ENCODE measurements at places on chromosomes 2 and 18.

GRCh38 chr2:105378276-105378840 is 20.5 kb downstream of the FHL2 start:
- no peak for DNase-seq

- DNase-seq: no peak
These were observed 6.1 kb upstream of the GPC1 start for GRCh38 chr2:240429341-240429871.

GRCh38 chr2:46666044-46666679 is 186.8 kb downstream of the TMEM247 start:
- no peak for DNase-seq

GRCh38 chr2:105929516-105929915 is 184.8 kb downstream of the NCK2 start:
- DNase-seq: no peak

GRCh38 chr2:219086196-219086595 is 25.5 kb upstream of the IHH start:
- no peak for DNase-seq

- no peak for DNase-seq
These were observed 51.9 kb upstream of the ZBTB7C start for GRCh38 chr18:48460929-48461583.

- DNase-seq: no peak
These were observed 927.8 kb downstream of the SUCLG1 start for GRCh38 chr2:83531206-83531826.

GRCh38 chr2:84899304-84900204 is 5.9 kb upstream of the TMSB10 start:
- no peak for DNase-seq

GRCh38 chr2:135320465-135321355 is 210.3 kb downstream of the ZRANB3 start:
- no peak for DNase-seq

- DNase-seq: no peak
These were observed 53.1 kb downstream of the ACVR1 start for GRCh38 chr2:157822993-157823392.

- no peak for DNase-seq
These were observed 494.8 kb downstream of the CMPK2 start for GRCh38 chr2:6370753-6371551.

GRCh38 chr18:57784801-57785114 is 18.4 kb downstream of the ATP8B1 start:
- no peak for DNase-seq

- no peak for DNase-seq
These were observed 25.6 kb upstream of the SLC35F6 start for GRCh38 chr2:26738481-26738880.

GRCh38 chr2:33291278-33292013 is 185.0 kb upstream of the RASGRP3 start:
- no peak for DNase-seq

- no peak for DNase-seq
These were observed 13.7 kb upstream of the ST3GAL5 start for GRCh38 chr2:85902496-85902895.

DNA sequence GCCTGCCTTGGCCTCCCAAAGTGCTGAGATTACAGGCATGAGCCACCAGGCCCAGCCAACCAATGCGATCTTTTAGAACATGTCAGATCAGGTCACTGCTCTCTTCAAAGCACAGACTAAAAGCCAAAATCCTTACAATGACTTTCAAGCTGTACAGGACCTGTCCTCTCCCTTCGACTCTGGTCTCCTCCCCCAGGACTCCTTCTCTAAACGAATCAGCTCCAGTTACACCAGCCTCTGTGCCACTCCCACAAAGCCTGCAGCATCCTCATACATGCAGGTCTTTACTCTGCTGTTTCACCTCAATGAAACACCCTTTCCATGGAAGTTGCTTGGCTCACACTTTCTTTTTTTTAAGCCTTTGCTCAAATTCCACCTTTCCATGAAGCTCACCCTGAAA is 436.0 kb downstream of the METTL4 start:
- no peak for DNase-seq

DNA sequence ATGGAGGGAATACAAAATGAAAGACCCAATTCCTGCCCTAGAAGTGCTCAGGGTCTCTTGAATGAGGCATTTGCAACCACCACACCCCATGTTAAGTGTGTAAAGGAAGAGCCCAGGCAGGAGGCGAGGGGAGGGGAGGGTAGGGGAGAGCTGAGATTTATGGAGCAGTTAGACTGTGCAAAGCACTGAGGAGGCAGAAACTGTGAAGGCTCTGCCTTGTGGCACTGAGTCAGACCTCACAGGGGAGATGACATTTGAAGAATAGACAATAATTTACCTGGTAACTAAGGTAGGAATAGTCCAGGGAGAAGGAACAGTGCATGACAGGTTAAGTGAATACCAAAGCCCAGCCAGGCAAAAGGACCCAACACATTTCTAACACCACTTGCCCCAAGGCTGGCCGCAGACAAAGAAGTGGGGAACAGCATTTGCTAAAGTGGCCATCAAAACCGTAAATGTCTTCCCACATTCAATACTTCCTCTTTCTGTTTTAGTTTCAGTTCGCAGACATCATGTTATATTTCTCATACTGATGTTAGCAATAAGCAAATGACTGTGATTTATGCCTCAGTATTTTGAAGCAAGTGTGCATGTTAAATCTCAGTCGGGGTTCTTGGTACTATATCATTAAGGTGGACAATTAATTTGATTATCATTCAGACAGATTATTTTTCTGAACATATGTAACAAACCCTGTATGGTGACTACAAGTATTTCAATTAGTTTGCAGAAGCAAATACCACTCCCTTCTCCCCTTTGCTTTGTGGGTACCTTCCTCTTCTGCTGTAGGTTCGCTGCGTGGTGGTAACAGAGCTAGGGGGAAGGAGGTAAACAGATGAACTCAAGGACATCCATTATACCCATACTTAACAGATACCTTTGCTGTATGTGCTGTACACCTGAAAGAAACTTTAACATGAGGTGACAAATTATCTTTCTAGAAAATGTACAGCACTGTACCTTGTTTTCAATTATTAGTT is 27.5 kb downstream of the CDH20 start:
- no peak for DNase-seq

DNA sequence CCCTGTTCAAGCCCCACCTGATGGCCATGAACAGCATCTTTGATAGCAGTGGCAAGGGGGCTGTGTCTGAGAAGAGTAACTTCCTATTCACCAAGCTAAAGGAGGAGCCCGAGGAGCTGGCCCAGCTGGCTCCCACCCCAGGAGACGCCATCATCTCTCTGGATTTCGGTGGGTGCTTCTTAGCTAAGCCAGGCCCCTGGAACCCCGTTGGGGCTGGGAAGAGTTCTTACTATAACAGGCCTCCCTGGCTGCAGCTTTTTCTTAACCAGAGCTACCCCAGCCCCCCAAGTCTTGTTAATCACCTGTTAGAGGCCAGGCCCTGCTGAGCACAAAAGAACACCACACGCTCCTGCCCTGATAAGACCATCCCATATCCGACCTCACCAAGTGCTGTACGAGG is 79.4 kb downstream of the EPAS1 start:
- DNase-seq: no peak

DNA sequence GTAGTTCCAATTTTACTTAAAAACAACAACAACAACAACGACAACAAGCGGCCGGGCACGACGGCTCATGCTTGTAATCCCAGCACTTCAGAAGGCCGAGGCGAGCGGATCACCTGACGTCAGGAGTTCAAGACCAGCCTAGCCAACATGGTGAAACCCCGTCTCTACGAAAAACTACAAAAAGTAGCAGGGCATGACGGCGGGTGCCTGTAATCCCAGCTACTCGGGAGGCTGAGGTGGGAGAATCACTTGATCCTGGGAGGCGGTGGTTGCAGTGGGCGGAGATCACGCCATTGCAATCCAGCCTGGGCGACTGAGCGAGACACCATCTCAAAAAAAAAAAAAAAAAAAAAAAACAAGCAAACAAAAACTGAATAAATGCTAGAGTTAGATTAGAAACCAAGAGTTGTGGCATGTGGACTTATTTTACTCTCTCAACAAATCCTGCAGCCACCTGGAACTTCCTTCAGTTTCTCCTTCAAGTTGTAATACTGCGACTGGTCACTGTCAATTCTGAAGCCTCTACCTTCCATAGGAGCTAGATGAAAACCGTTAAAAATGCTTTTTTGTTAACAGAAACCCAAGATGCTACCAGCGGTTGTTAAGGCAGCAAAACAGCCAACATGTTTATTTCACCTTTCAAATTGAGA is 1.3 kb downstream of the ATP5F1A start:
- DNase-seq: no peak

GRCh38 chr2:102983786-102984185 is 222.0 kb downstream of the TMEM182 start:
- DNase-seq: no peak

GRCh38 chr2:218732761-218733158 is 22.1 kb downstream of the TTLL4 start:
- no peak for DNase-seq

GRCh38 chr2:179412112-179412511 is 147.5 kb upstream of the SESTD1 start:
- DNase-seq: no peak

- peak; percentile 34 for DNase-seq
These were observed 519 bp downstream of the METTL4 start for GRCh38 chr18:2570772-2571199.

- DNase-seq: no peak
These were observed 100.4 kb upstream of the GPR45 start for GRCh38 chr2:105141099-105141614.

DNA sequence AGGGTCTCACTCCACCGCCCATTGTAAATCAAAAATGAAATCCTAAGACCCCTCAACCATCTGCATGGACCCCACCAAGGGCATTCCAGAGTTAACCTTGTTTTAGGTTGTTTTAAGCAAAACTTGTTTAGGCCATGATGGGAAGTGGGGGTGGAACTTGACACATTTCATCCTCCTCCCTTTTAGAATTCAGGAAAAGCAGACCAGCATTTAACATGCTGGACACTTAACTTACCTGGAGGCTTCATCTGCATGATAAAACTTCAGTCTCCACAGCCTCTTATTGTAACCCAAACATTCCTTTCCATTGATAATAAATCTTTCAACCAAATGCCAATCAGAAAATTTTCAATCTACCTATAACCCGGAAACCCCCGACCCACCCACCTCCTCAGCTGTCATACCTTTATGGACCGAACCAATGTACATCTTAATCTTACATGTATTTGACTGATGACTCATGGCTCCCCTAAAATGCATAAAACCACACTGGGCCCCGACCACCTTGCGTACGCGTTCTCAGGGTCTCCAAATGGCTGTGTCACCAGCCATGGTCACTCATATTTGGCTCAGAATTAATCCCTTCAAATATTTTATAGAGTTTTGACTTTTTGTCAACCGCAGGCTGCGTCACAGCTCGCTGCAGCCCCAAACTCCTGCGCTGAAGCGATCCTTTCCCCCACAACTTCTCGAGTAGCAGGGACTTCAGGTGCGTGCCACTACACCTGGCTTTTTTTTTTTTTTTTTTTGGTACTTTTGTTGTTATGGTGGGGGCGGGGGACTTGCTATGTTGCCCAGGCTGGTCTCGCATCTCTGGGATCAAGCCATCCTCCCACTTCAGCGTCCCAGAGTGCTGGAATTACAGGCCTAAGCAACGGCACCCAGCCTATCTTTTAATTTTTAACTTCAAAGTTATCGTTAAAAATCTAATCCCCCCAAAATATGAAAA is 917 bp downstream of the MPPE1 start:
- DNase-seq: no peak

DNA sequence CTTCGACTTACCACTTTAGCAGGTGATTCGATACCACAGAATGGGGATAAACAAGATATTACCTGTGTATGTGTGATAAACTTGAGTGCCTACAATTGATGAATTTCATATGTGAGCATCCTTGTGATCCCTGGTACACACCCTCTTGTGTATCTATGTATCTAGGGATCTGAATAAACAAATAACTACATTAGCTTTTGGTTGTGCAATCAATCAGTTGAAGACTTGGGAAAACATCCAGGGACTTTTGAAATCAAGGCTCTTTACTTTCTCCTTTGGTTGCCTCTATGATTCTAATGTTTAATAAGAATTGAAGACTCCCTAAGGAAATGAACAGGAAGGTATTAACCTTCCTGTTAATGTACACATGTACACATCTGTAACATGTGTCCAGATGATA is 97.3 kb upstream of the DCC start:
- no peak for DNase-seq

DNA sequence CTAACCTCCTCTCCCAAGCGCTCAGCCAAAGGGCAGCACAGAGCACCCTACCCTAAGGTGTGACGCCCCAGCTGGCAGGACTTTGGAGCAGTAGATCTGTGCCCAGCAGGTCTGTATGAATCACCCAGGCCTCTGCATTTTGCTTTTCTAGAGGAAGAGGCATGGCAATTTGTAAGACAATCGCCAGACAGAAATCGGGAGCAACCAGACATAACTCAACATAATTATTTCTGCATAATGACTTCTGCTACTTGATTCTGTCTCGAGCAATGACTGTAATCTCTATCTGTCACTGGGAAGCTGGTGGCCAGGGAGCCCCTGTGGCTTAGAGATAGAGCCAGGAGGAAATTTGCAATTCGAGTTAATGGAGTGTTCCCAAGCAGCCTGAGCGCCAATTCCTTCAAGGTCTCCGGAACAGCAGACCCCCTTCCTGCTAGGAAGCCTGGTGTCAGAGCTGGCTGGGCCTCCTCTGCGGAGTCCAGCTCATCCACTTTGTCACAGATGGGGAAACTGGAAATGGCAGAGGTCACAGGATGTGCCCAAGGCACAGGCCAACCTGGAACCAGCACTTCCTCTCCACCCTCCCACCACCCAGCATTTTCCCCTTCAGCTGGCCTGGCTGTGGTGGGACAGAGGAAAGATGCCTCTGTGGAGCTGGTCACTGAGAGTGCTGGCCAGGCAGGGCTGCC is 55.0 kb downstream of the ODC1 start:
- DNase-seq: no peak

GRCh38 chr18:70535041-70535440 is 246.2 kb downstream of the SOCS6 start:
- DNase-seq: no peak

- no peak for DNase-seq
These were observed 60.4 kb downstream of the PDCL3 start for GRCh38 chr2:100623033-100623715.

GRCh38 chr2:16625759-16626158 is 39.9 kb downstream of the CYRIA start:
- no peak for DNase-seq

DNA sequence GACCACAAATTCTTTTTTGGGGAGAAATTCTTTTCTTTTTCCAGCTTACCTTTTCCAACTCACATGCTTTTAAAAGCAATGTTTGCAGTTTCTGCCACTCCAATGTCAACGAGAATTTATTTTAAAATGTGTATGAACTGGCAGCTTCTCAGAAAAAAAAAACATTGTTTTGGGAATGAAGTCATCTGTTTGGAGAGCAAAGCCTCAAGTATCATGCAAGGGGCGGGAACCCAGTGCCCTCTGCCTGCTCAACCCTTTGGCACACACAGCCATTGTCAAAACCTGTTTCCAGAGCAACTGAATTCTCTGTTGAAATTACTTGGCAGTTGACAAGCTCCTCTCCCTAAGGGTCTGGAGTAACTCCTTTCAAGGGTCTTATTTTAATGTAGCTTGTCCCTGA is 128.5 kb downstream of the QPCT start:
- DNase-seq: no peak

GRCh38 chr2:16406496-16407289 is 258.9 kb downstream of the CYRIA start:
- DNase-seq: no peak

- DNase-seq: no peak
These were observed 185.0 kb upstream of the SMIM21 start for GRCh38 chr18:75612456-75612855.
